Stimulated activated naive CD4-positive, alpha-beta T cell (primary cell): ENCODE measurements at places on chromosomes 7 and 10.
A peak's percentile ranks its signal among the peaks of the same experiment; 100 is the strongest.

DNA sequence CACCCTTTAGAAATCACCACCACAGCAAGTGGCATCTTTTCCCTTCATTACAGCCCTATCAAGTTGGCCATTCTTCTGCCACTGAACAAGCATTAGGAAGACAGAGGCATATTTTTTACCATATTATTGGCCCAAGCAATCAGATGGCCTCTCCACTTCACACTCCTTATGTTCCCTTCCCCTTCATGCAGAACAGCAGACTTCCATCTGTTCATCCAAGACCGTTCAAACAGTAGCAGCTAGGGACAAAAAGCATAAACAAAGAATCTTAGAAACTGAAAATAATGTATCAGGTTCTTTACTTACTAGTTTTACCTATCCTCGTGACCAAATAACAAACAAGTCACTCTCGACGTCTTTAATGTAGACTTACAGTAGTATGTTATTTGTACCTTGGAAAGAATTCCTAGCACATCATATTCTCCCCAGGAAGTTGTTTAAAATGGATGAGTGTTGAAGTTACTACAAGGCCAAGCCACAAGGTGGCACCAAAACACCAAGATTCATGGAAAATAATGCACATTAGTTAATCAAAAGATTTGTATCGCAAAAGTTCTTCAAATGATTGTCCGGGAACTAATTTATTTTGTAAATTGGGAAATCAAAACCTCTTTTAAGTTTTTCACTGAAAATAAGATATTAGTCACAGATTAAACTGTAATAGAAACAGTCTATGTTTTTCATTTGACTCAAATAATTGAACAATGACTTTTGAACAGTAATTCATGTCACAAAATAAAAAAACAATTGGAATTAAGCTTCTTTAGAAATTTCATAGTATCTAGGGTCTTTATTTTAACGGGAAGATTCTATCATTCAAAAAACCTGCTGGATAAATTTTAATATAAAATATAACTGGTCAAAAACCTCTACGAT lies 112.1 kb downstream of the VPS41 start:
- DNase-seq = peak; percentile 48

DNA sequence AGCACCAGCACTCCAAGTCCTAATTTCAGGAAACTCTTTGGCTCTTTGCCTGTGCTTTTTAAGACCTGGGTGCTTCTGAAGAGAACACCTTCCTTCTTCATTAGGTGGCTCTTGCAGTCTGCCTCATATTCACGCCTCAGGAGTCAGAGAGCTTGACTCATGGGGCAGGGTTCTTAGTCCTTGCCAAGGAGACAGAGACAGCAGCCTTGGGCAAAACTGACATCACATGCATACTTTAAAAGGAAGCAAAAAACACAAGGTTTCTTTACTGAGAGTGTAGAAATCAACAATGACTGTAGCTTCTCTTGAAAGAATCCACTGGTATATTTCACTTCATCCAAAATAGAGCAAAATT lies 780.6 kb downstream of the INHBA start:
- DNase-seq = no peak

GRCh38 chr10:78000956-78001472 lies 28.3 kb downstream of the POLR3A start:
- DNase-seq = no peak

DNA sequence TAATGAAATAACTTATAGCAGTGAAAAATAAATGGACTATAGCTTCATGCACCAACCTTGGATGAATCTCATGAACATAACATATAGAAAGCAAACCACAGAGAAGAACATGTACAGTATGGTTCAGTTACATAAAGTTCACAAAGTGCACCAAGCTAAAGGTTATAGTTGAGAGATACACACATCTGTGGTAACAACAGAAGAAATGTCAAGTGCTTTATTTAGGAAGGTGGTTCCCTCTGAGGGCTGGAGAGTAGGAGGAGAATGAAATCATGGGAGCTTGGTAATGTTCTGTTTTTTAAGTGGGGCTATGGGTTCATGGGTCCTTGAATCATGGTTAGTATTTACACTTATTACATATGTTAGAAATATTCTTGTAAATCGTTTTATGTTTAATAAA lies 323.3 kb downstream of the PHTF2 start:
- no peak for DNase-seq

- DNase-seq = no peak
Observed at GRCh38 chr10:60187691-60188090, 202.0 kb downstream of the ANK3 start.

DNA sequence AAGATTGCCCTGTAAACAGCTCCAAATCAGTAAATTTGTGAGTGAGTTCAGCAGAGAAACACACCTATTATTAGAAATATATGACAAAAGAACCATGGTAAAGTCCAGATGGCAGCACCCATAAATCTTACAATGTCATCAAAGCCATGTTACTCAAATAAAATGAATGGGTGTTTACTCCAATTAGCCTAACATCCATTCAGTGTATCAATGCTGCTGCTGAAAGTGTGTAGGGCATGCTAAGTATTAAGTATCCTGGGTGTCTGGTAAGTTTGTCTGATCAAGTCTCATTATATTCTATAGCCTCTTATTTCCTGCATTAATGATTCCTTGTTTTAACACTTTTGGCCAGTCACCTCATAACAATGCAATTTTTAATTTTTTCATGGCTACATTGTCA lies 185.5 kb upstream of the STEAP4 start:
- DNase-seq = no peak

DNA sequence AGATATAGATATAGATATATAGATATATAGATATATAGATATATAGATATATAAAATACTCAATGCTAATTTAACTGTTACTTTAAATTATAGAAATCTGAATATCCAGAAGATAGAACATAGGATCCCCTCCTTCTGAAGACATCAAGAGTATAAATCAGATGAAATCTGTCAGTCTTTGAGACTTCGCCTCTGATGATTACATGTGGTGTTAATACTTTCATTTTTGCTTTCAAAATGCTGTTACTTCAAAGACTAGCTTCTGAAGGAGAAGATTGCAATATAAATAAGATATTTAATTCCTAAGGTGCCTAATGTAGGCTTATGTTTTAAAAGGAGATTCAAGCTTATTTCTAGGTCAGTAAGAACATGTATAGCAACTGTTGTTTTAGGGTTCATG lies 180.4 kb downstream of the TSPAN12 start:
- DNase-seq = no peak

DNA sequence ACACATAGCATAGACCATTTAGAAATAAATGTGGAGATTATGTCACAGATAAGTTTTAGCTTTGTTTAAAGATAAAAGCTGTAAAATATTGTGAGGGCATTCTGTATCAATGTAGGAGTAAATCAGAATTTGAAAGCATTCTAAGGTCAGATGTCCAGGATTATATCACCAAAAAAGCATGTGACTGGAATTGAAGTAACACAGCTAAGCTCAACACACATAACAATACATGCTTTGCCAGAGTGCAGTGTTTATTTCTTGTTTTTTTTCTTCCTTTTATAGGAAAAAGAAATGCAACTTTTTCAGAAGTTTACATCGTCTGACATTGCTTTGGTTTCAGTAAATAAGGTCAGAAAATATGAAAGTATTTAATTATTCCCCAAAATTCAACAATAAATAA lies 183.4 kb downstream of the HTR7 start:
- DNase-seq = no peak

DNA sequence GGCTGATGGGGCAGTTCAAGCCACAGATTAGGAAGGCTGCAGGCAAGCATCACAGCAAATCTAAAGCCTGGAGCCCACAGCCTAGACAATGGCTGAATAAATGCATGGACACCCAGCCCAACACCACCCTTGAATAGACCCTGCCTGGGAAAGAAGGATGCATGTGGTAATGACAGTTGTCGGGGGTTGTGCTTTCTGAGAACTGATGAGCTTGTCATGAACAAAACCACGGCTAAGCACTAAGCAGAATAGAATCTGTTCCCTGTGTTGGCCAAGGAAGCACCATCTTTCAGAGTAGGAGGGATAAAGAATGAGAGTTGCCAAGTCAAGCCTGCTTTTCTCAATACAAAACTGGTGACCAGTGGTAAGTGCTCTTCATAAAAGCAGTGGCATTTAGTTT lies 66.1 kb upstream of the JCAD start:
- DNase-seq = no peak

GRCh38 chr10:71661060-71661622 lies 58.4 kb downstream of the C10orf105 start:
- DNase-seq = no peak

DNA sequence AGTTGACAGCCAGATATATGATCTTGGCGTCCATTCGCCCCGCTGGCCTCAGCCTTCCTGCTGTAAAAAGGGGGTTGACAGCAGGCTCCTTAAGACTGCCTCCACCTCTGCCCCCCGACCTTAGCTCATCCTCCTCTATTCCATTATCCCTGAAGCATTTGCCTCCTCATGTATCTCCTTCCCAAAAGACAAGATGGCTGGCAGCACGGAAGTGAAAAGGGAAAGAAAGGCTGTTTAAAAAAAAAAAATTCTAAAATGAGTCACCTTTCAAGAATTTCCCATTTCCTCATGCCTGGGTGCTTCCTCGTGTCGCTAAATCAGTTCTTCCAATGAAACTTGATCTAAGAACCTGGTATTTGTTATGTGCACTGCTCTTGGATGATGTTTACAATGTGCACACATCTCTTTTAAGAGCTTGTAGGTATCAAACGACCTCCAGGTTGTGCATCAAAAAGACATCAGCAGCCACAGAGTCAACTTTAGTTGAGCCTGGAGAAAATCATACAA lies 1.7 kb downstream of the SCRN1 start:
- no peak for DNase-seq

DNA sequence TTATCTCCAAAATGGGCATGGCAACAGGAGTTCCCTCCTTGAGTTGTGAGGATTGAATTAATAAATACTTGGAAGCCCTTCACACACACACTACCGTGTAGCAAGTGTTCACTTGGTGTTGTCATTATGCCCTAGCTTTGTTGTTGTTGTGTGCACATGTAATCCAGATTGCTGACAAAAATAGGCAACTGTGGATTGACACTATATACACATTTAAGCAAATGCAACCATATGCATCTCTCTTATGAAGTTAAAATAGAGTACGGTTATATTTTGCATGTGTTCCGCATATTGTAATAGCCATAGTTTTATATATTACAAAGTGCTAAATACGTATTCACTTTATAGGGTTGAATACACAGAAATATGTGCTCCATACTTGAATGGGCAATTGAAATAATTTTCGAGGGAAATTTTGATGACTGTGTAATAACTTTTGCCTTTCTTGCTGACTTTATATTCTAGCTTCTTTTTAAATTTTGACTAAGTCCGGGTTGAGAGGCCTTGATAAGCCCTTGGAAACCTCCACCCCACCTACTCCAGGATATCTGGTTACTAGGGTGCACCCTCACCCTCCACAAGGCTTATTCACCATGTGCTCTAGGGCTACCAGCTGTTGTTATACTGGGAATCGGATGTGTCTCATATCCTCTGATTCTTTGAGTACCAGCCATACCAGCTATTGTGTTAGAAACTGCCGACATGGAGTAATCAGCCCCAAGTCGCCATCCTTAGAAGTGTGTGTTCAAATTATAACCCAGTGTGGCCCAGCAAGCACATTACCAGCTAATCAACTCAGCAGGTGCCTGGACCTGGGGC lies 265.0 kb downstream of the CAMK1D start:
- no peak for DNase-seq

DNA sequence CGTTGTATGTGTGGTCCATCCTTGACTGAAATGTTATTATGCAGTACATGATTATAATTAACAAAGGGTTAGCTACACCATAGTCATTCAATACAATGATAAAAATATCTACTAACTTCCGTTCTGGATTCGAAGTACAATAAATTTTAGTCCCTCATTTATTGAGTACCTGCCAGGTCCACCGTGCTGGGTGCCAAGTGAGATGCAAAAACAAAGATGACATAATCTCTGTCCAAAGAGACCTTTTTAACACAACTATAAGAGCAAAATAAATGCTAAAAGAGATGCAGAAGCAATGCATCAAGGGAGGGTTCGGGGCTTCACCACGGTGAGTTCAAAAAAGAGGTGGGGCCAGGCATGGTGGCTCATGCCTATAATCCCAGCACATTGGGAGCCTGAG lies 33.1 kb downstream of the LAMB1 start:
- DNase-seq = no peak

- DNase-seq = no peak
Observed at GRCh38 chr7:111755383-111755782, 193.1 kb upstream of the IMMP2L start.

- DNase-seq = no peak
Observed at GRCh38 chr10:114356126-114356525, 48.2 kb downstream of the AFAP1L2 start.

DNA sequence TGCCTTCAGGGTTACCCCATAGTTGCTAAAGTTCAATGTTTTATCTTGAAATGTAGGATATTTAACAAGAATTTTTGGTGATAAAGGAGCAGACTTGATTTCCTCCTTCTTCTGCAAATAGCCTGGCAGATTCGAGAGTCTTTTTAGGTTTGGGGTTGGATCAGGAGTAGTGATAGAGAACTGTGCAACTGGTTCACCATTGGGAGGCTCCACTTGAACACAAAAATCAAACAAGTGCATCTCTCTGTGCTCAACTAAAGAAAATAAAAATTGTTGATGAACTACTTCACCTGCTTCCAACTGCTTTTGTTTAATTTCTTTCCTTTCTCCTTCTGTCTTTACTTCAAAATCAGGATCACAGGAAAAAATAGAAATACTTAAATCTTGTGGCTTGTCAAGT lies 58.5 kb downstream of the MACC1 start:
- DNase-seq = no peak

GRCh38 chr10:120432209-120432608 lies 24.8 kb upstream of the PLPP4 start:
- no peak for DNase-seq

DNA sequence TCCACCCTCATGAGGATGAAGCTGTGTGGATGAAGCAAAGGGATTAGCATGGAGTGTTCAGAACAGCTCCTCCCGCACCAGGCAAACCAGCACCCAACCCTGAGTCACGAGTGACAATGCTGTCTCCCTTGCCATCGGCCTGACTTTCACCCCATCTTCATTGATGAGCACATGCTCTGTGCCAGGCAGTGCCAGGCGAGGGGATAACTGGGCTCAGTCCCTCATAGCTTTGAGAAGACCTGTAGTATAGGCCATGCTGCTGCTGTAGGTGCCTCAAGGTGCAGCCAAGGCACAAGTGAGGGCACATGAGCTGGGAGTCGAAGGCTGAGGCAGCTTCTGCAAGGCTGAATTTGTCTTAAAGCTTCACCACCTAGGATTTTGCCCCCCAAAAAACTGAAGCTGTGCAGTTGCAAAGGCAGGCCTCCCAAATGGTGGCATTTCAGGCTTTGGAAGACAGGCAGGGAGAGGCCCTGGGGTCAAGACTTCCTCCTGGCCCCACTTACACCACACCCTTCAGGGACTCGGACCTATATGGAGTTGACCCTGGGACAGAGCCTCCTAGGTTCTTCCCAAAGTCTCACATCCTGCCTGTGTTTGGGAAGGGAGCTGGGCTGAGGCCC lies 54.2 kb upstream of the GDF10 start:
- no peak for DNase-seq

DNA sequence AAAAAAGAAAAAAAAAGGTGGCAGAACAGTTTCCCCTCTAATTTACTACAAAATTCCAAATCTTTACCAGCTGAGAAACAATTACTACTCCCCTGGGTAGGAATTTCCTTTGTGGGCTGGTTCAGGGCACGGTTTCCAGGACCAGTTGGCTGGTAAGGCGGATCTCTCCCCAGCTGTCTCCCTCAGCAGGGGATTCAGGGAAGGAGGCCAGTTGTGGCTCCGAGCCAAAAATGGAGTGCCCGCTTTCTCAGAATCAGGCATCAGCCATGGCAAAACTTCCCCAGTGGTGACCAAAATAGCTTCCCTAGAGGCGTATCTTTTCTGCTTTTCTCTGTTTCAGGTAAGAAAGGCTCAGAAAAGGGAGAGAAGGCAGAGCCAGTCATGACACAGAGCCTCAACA lies 91.2 kb downstream of the ZNF22 start:
- no peak for DNase-seq
